Activated naive CD8-positive, alpha-beta T cell treated with anti-CD3 and anti-CD28 coated beads, Interleukin-2, amount 50 U/mL, for 16 hours (primary cell): ENCODE measurements at places on chromosomes 6 and 20.

DNA sequence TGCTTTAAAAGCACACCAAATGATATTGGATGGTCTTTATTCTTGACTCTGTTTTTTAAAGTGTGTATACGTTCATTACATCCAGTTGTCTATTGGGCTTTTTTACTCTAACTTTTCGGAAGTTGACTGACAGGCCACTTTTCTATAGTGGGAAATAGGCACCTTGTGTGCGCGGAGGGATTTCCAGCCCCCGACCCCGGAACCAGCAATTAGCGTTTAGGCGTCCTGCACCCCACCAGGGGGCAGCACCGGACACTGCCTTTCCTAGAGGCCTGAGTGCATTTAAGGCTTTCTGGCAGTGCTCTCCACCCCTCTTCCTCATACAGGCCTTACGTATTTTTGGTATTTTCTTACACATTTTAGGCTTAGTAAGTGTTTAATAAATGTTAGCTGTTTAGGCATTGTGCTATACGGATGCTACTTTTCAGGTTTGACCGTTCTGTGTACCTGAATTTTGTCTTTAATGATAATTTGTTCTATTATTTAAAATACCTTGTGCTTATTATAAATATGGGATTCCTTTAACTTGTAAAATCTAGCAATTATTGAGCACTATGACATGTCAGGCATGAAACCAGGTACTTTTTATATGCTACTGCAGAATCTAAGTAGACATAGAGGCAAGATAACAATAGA, 231.8 kb downstream of the BCKDHB start:
- DNase-seq, result peak; percentile 60

GRCh38 chr6:11296449-11297375, 64.2 kb upstream of the NEDD9 start:
- DNase-seq, result no peak

GRCh38 chr20:61514018-61514365, 261.9 kb downstream of the CDH4 start:
- no peak for DNase-seq

GRCh38 chr6:118042855-118043254, 135.8 kb downstream of the SLC35F1 start:
- DNase-seq, result no peak
